ENCODE measurements at places on chromosomes 1 and 21.

- no peak for DNase-seq
Observed at GRCh38 chr1:69551476-69552324, 16.0 kb upstream of the LRRC7 start.

DNA sequence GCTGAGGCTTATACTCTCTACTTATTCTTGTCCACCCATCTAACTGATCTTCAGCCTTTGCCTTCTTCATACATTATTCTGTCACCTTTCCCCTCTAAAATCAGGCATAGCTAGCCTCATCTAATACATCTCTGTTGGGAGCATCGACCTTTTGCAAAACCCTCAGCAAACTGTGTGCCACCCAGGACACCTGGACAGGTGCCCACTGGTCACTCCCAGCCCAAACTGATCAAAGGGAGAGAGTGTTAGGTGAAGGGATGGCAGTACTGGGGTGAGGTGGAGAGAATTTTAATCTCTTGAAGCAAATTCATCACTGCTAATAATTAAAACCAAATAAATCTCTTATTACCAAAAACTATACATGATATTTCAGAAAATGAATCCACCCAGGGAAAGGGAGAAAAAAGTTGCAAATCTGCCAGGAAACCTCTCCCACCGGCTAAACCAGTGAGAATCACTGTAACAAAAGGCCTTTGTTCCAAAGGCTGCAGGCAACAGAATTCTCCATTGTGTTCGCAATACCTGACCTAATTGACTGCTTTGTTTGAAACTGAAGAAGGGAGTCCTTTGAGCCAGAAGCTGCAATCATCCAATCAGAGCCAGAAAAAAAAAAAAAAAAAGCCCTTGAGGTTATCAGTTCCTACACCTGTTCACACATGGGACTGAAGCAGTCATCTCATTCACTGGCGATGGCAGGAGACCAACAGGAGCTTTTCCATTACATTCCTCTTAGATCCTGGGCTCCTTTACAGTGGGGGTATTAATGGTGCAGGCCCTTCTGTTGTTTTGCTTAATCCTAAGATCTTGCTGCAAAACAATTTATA is 172.6 kb downstream of the APP start:
- DNase-seq = no peak

DNA sequence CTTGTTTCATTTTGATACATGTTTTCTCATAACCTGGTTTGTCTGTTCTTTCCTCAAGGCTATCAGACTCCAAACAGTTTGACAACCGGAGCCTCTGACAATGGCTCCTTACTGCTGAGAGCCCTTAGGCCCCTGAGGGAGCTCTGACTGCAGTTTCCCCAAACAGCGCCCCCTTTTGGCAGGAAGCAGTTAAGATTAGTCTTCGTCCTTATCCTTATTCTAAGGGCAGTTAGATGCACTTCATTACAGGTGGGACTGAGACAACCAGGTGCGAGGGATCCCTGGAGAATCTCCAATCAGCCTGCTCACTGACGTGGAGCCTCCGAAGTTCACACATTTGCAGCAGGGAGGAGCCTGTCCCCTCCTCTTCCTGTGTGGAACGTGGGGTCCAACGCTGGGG is 393.1 kb downstream of the BRINP3 start:
- no peak for DNase-seq

GRCh38 chr1:224761245-224761644 is 145.1 kb downstream of the CNIH3 start:
- no peak for DNase-seq

- no peak for DNase-seq
Observed at GRCh38 chr1:160460214-160460642, 59.9 kb downstream of the VANGL2 start.

- no peak for DNase-seq
Observed at GRCh38 chr1:81950591-81951244, 150.0 kb downstream of the ADGRL2 start.

Measured in inflammatory macrophage treated with lipopolysaccharide for 1 hour (primary cell).